NK-92 treated with Interleukin-12 subunit alpha and Interleukin-12 subunit beta, amount 100 ng/mL, for 24 hours (cell line): ENCODE measurements at places on chromosomes 3 and 15.
A peak's percentile ranks its signal among the peaks of the same experiment; 100 is the strongest.

DNA sequence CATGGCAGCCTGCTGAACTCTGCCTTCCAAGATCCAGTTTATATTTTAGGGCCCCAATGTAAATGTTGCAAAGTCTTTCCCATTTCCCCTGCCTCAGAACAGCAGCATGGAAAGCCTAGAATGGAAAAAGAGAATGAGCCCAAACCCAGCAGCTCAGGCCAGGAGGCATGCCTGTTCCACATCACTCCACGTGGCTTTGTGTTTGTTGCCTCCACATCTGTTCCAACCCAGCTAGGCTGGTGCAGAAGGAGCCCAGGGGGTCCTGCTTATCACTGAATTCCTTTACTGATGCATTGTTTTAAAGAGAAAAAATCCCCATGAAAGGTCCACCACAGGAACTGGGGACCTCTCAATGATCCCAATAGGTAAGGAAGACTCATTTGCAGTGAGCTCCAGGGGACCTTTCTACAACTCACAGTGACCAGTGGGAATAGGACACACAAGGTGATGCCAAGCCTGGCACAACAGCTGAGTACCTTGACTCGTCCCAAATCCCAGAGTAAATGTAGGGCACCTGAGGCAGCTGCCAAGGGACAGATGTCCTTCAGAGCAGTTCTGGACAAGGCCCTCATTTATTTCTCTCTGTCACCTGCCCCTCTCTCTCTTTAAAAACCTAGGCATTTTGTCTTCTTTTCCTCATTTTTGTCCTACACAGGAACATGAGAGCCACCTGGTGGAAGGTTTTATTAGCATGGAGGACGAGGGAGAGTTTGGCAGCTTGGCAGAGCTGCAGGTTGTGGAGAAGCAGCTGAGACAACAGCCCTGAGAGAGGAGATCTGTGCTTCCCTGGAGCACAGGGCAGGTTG lies 41.7 kb upstream of the ADAMTS17 start:
- DNase-seq = no peak

GRCh38 chr3:160697637-160698380 lies 20.8 kb downstream of the ARL14 start:
- DNase-seq = no peak

DNA sequence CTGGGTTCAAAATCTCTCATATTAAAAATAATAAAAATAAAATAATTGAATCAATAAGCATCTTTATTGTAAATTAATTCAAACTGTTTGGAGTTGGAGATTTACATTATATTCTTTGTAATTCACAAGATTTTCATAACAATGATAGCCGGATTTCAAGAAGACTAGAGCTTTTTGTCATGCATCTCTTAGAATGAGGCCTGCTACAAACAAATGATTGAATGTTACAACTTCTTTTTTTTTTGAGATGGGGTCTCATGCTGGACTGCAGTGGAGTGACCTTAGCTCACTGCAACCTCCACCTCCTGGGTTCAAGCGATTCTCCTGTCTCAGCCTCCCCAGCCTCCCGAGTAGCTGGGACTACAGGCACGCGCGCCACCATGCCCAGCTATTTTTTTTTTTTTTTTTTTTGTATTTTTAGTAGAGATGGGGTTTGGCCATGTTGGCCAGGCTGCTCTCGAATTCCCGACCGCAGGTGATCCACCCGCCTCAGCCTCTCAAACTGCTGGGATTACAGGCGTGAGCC lies 3.5 kb downstream of the SLTM start:
- DNase-seq = no peak

GRCh38 chr15:44971036-44971435 lies 14.5 kb downstream of the TERB2 start:
- no peak for DNase-seq

GRCh38 chr3:184361532-184361931 lies at the start of the genes CLCN2 and POLR2H:
TSS of gene CLCN2 (minus strand) at chr3:184361605. CDS start at chr3:184361479, 126 bp downstream.
TSS of gene POLR2H (plus strand) at chr3:184361710. CDS start at chr3:184363493, 1,783 bp downstream.
- DNase-seq = peak; percentile 29

- DNase-seq = no peak
Observed at GRCh38 chr3:24683090-24683489, 188.4 kb upstream of the THRB start.

GRCh38 chr3:45480218-45480617 lies 91.8 kb downstream of the LARS2 start:
- DNase-seq = no peak

GRCh38 chr3:73502609-73503583 lies 121.8 kb downstream of the PDZRN3 start:
- peak; percentile 37 for DNase-seq

DNA sequence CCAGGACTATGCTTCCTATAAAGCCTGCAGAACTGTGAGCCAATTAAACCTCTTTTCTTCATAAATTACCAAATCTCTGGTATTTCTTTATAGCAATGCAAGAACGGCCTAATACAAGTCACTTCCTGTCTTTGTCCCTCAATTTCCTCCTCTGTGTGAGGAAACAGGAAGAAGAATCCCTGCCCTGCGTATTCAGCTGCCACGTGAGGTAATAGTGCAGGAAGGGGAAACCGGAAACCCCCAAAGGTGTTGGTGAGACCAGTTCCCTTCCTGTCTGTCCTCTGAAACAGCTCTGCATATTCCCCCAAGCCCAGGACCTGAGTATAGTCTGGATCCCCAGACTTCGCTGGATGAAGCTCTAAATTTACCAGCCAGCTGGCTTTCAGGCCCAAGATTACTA lies 18.1 kb upstream of the PTPN23 start:
- no peak for DNase-seq

DNA sequence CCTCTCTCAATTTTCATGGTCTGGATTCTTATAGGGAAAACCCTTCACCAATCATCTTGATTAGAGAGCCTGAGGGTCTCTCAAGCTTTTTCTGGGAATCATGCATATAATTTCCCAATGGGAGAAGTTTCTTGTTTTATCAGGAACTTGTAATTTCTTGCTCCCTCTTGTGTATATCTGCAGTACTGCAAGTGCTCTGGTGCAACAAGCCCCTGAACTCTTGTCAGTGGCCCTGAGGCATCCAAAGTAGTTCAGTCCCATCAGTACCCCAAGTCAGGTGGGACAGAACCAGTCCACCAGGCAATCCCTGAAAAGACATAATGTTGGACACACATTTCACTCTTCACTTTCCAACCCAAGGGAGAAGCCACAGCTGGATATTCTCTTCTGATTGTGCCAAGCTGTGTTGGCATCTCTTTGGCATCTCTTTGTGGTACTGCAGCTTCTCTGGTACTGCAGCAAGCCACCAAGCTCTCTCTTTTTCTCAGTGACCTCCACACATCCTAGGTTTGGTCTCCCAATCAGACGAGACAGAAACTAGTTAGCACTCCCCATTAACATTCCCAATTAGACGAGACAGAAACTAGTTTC lies 214.5 kb downstream of the ZIC4 start:
- no peak for DNase-seq

DNA sequence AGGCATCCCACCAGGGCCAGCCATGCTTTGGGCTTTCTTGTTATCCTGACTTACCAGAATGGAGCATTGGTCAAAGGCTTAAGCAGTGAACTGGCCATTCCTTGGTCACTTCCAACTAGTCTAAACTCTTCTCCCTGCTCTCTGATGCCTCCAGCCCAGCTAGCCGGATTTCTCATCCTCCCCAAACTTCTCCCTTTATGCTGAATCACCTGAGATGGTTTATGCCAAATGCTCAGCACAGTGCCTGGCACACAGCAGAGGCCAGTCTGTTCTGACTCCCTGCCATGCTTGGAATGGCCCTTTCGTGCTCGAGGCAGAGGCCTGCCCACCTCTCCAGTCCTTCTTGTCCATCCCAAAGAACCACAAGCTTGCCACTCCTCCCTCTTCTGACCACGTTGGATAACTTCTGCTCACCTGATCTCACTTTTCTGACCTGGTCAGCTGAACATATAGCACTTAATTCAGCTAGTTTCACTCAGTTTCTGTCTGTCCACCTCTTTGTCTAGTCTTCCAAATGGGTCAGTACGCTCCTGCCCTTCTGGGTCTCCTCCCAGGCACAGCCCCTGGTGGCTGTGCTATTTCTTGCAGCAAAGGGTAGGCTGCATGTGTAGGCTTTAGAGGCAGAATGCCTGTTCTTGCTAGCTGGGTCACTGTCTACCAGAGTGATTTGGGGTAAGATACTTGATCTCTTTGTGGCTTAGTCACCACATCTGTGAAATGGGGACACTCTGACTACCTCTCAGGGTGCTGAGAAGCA lies 2.2 kb upstream of the RBP1 start:
- DNase-seq = no peak

- no peak for DNase-seq
Observed at GRCh38 chr3:127738192-127738840, 65.6 kb downstream of the ABTB1 start.

GRCh38 chr3:68793759-68794701 lies 138.3 kb downstream of the TAFA4 start:
- DNase-seq = no peak
